Activated CD4-positive, alpha-beta T cell treated with anti-CD3 and anti-CD28 coated beads, Interleukin-2, amount 10 ng/mL, durations not matched to agents 24 days and 14 days (primary cell): ENCODE measurements at places on chromosomes 1 and 21. TPM values are rescaled to one million over a fixed set of nuclear protein-coding genes. Genes with fewer than 3 reads are reported as not detected.

GRCh38 chr1:212149566-212149965 is 114.0 kb downstream of the DTL start:
- DNase-seq: no peak

SLC30A10 gene
- total RNA-seq: not detected in 2 replicates

GRCh38 chr1:97307151-97307550 is 585.6 kb downstream of the PTBP2 start:
- DNase-seq: no peak

DNA sequence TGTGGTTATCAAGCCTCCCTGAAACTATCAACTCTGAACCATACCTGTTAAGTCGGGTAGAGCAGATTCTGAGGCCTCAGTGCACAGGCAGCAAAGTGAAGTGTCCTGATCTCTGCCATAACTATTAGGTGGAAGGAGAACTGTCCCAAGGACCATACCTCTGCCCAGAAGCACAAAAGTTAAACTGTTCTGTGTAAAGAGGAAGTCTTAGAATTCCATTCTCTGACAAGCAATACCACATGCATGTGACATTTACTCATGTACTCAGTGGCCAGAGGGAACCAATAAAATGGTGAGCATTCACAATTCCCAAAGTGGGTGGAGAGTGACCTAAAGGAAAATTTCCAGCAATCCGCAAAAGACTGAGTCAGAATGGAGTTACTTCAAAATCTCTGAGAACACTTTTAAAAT is 61.0 kb downstream of the TOR3A start:
- DNase-seq: no peak

GRCh38 chr1:151443846-151444782 is 15.2 kb downstream of the POGZ start:
- peak; percentile 90 for DNase-seq

DNA sequence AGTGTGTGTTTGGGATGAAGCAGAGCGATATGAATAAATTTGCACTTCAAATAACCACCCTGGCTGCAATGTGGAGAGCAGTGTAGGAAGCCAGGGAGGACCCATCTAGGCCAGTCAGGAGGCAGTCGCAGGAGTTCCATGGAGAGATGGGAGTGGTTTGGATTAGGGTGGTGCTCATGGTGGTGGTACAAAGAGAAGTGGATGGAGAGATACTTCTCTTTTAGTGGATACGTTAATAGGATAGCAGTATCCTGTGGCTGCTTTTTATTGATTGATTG is 58.2 kb downstream of the MAN1C1 start:
- DNase-seq: no peak
